ENCODE measurements at places on chromosomes 6 and 20.
A peak's percentile ranks its signal among the peaks of the same experiment; 100 is the strongest.

DNA sequence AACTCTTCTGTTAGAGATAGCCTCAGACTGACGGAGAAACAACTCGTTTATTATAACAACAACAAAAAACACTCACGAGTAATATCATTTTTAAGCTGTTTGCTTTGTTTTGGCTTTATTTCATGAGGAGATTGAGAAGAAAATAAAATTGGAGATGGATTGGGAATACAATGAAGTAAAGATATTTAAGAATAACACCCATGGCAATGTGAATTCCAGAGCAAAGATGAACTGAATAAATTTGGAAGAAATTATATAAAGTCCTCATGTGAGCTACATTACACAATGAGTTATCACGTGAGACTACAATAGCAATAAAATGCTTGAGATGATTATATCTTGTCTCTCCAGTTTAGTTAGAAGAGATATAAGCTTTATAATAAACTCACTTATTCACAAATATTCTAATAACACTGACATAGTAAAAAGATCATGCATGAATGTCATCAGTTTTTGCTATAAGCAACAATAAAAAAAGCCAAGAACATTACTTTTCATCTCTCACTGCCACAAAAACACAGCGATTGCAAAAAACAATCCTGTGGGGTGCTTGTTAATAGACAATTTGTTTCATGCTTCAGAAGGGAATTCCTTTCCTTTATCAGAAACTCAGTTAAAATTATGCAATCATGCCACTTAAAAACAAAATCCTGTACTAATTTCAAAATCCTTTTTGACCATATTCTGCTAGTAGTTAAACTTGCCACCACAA lies 696.7 kb upstream of the MARCKS start:
- DNase-seq: no peak

DNA sequence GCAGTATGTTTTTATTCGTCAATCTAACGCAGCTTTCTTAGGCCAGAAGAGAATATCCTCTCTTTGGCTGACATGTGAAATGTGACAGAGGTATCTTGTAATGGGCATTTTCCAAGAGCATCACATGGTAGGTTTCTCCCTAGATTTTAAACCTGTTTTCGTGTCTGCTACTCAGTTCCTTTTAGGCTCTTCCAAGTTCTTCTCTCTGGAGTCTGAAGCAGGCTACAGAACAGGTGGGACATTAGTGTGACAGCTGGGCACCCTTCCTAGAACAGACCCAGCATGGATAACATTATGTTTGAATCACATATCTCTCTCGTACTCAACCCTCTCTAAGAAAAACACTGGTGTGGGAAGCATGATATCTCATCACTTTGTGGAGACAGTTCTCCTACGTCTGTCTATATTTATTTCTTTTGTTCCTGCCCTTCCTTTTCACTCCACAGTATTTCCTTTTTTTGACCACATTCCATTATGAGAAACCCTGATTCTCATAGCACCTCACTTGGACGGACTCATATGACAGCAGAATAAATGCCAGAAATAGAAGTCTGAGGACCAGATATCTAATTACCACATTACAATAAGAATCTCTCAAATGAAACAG lies 263.4 kb downstream of the NKAIN2 start:
- DNase-seq: no peak

DNA sequence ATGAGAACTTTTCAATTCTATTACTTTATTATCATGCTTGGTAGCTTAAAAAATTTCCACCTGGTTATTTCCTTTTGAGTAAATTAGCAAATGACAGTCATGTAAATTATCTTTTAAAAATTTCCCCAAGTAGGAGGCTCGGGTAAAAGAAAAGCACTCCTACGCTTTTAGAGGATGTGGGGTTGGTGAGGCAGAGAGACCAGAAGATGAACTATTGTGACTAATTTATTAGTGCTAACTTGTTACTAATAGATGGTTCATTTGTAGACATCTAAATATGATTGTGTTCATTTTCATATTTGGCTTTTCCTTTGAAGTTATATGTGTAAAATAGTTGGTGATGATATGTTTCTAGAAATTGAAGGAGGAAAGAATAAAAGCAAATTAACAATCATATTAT lies 27.0 kb downstream of the ZNF292 start:
- no peak for DNase-seq

DNA sequence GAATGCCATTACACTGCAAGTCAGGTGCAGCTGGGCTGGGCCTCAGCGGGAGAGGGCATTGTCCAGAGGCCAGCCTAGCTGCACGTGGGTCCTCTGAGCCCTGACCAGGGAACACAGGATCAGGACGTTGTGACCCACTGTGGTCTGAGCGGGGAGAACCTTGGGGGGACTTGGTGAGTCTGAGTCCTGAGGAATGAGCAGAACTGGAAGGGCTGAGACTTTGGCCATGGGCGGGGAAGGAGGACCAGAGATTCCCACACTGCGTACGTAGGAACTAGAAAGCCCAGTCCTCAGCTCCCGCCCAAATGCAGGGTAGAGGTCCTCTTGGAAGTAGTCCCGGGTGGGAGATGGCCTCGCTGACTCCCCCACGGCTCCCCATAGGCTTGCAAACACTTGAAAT lies 42.5 kb downstream of the GABRR2 start:
- no peak for DNase-seq

DNA sequence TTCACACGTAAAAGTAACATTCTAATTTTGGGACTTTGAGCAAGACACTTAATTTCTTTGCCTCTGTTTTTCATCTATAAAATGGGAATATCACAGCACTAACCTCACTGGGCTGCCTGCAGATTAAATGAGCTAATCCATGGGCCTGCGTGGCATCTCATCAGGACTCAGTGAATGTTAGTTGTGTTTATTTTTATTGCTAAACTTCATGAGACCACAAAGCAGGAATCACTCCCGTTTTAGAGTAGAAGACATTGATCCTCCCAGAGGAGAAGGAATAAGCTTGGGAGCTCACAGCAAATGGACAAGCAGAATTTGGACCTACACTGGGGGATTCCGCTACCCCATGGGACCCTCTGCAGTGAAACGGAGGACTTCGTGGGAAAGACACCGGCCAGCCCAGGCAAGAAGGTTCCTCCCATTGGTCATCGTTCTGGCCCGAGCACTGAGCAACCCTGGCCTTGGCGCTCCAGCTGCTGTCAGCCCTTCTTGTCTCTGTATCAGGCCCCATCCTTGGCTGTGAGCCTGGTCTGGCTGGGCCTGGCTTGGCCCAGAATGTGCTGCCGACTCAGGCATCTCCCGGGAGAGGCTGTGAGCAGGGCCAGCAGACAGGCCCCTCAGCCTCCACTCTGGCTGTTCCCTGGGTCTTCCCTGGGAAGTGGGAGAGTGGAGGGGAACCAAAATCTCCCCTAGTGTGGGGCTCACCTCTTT lies 79.8 kb downstream of the NFATC2 start:
- peak; percentile 56 for DNase-seq

GRCh38 chr20:46831633-46832011 lies 63.0 kb upstream of the EYA2 start:
- no peak for DNase-seq

DNA sequence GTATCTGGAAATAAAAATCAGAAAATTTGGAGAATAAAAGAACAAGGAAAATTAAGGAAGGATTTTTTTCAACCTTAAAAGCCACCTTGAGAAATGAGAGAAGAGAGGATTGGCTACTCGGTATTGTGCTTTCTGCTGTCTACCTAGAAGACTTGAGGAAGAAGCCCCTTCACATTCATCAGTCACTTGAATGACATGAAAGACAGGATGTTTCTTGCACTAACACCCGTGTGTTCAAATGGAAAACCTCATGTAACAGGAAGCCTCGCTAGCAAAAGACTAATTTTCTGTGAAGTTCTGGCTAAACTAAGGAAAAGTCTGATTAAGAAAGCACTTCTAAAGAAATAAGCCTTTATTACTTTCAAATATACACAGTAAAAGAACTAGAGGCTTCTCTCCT lies 69.9 kb downstream of the OLIG3 start:
- no peak for DNase-seq

GRCh38 chr6:30894381-30894780 lies 10.1 kb downstream of the DDR1 start:
- DNase-seq: no peak

DNA sequence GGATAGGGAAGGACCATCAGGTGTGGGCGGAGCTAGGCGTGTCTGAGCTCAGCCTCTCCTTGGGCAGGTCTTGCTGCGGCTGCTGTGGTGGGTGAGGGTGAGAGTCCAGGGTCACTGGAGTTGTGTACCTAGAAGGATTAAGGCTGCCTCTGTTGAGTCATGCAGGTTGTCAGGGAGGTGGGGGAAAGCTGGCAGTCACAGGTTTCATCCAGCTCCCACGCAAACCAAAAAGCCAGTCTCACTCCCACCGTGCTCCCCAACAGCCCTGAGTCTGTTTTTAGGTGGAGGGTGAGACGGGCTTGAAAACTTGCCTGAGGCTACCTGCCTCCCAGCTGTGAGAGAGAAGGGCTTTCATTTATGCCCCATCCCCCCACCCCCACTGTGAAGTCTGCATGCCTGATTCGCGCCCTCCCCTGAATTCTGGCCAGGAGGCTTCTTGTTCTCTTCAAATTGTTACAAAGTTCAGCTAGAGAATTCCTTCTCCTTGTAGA lies 161.5 kb downstream of the MYLK4 start:
- DNase-seq: no peak

- no peak for DNase-seq
Observed at GRCh38 chr20:41613321-41613720, 4.9 kb downstream of the CHD6 start.

DNA sequence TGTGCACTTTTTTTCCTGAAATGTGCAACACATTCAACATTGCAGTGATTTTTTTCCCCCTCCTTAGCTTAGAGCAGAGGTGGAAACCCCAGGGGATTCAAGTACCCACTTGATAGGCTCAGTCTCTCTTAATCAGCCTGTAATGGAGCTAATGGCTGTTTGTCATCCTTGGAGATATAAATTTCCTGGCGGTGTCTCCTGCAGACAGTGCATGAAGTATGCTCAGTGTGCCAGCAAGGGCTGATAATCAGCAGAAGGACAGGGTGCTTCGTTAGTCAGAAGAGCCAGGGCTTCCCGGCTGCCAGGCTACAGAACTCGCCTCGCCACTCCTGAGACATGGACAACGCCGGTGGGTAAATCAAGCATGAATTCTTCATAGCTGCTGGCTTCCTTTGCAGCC lies 69.8 kb upstream of the PHACTR2 start:
- DNase-seq: no peak

DNA sequence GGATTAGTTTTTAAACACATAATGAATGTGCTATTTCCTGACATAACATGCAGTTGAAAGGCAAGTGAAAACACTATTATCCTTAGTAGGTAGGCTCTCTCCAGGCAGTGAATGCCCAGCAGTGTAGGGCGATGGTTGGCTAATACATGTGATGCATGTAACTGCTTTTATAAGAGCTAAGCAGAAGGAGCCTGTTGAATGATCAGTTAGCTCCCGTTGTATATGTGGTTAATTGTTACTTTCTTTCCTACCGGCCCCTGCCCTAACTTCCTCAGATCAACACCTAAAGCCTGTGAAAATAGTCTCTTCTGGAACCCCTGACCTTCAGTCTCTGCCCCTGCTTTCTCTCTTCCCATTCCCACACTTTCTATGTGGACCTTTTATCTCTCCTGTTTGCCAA lies 10.5 kb downstream of the SOX4 start:
- no peak for DNase-seq

DNA sequence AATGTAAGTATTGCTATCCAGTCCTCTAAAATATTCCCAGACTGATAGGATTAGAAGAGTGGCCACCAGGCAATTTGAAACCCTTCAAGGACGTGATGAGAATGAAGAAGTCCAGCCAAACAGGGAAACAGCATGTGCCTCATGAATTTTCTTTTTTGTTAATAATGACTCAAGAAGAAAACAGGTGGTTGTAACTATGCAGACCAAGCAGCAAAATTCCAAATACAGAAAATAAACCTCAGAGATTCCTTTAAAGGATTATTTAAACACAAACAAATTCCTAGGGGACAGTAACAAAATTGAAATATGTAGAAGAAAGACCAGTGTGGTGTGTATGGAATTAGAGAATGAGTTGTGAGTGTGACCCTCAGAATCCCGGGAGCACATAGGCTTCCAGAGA lies 239.2 kb downstream of the KCNQ5 start:
- no peak for DNase-seq

DNA sequence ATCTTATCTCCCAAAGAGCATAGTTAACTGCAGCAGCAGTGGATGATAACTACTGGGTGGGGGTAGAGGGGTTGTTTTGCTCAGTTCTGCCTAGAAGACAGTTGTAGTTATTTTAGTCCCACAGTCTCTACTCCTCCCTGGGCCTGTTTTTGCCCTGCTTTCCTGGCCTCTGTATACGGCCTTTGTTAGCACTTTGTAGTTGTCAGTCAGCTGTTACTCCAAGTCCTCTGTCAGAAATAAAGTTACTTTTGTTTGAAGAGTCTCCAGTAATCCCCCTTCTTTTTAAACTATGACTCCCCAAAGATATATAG lies 113.9 kb downstream of the SLC16A10 start:
- no peak for DNase-seq

DNA sequence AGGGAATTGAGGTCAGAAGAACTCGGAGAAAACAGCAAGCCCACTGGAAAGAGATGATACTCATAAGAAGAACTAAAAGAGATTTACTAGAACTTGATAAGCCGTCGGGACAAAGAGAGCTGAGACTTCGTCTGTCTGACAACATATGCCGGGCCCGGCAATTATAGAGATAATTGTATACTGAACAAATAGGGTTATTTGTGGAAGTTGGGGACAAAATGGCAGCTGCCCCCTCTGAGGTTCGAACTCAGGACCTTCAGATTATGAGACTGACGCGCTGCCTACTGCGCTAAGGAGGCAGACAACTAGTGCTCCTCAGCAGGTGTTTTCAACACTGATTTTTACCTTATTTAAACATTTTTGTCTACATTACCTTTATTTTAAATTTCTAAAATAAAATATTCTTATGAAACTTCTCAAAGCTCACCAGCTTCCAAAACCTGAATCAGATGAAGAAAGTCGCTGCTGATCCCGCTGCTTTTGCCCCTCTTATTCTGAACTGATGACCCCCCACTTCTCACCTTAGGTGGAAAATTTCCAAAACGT lies 29.3 kb upstream of the TRIM27 start:
- DNase-seq: no peak

GRCh38 chr6:75892384-75892783 lies 143.3 kb downstream of the MYO6 start:
- DNase-seq: no peak

GRCh38 chr20:45892049-45892825 lies 1.1 kb downstream of the CTSA start:
- no peak for DNase-seq

GRCh38 chr20:24966317-24967012 lies 17.4 kb downstream of the CST7 start:
- no peak for DNase-seq

- no peak for DNase-seq
Observed at GRCh38 chr6:40552941-40553340, 34.2 kb downstream of the LRFN2 start.

DNA sequence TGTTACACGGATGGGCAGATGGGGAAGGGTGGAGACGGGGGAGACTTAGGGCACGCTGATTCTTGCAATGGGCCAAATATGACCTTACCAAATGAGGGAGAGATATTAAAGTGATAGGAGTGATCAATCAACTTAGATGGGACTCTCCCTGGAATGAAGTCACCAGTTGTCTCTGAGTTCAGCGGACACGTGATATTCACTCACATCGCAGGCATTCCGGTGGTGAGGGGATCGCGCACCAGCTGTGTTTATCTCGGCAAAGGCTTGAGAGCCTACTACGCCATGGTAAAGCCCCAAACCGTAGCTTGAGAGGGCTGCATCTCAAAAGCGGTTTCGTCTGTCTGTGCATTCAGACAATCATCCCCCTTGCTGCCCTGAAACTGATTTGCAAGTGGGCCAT lies 5.5 kb downstream of the BMP7 start:
- no peak for DNase-seq
